ENCODE measurements at places on chromosomes 5 and 9.

DNA sequence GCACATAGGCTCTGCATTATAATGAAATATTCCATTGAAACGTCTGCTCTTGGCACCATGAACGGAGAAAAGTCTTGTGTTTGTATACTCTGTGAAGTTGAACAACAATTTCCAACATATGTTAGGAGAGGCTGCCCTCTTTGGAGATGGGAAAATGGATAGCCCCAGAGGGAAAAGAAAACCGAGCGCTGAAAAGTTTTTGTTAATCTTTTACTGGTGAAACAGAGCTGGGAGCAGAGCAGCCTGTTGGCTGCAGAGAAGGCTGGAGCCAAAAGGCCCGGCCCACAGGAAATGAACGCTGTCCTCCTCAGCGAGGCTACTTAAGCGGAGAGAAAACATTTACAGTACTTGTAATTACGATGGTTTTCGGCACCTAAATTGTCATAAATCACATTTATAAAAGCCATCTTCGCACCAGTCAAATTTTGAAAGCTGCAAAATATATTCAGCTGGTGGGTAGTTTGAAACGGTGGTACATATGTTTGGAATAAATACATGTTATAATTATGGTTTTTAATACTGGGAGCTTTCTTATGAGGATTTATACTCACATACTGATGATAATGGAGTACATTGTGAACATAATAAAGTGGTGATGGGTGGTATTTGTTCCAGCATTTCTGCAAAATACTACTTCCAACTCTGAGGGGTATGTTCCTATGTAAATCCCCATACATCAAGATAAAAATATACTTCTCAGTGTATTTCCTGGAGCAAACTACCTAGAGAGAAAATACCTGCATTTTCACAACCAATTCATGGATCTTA, 129.6 kb upstream of the CNTLN start:
- no peak for DNase-seq

GRCh38 chr9:10104774-10105173, 508.0 kb downstream of the PTPRD start:
- DNase-seq: no peak

- no peak for DNase-seq
These were observed 2.3 kb upstream of the ADAMTS2 start for GRCh38 chr5:179347581-179347980.

GRCh38 chr9:123812984-123813383, 116.9 kb downstream of the DENND1A start:
- DNase-seq: no peak

DNA sequence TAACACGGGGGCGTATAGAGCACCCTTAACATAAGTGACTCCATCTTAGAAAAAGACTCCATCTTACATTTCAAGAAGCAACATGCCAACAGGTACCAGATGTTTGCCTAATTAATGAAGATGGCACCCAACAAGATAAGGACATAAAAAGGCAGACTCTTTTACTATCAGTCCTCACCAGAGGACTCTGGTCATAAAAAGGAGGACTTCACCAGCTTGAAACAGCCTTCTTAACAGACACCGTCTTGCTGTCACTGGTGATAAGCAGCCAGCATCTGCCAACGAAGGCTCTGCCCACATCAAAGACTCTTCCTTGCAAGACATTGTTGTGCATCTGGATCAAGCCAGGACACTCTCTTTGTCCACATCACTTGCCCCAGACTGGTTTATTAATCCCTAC, 80.3 kb downstream of the S1PR3 start:
- DNase-seq: no peak
